Dermis blood vessel endothelial cell (primary cell): ENCODE measurements at places on chromosomes 11 and 22. TPM values are rescaled to one million over a fixed set of nuclear protein-coding genes. Genes with fewer than 3 reads are reported as not detected.

Gene PGR
- under 0.01 TPM in 1 of 2 replicates, not detected in the other for total RNA-seq

Gene MPEG1
- total RNA-seq, result not detected in 2 replicates

Gene OR2AG1
- not detected in 2 replicates for total RNA-seq

Gene TOP3B
- total RNA-seq, result 24.4 and 29.6 TPM in 2 replicates

Gene MMP8
- not detected in 2 replicates for total RNA-seq

Gene SSTR3
- total RNA-seq, result not detected in 2 replicates

- DNase-seq, result no peak
Observed at GRCh38 chr11:115700981-115701875, 197.0 kb upstream of the CADM1 start.

- no peak for DNase-seq
Observed at GRCh38 chr22:33391298-33391697, 333.1 kb upstream of the SYN3 start.

- DNase-seq, result peak; percentile 41
Observed at GRCh38 chr11:8262552-8263108, 1.0 kb downstream of the LMO1 start.

GRCh38 chr11:45896422-45896984, 10.6 kb downstream of the FREY1 start:
- no peak for DNase-seq

DNA sequence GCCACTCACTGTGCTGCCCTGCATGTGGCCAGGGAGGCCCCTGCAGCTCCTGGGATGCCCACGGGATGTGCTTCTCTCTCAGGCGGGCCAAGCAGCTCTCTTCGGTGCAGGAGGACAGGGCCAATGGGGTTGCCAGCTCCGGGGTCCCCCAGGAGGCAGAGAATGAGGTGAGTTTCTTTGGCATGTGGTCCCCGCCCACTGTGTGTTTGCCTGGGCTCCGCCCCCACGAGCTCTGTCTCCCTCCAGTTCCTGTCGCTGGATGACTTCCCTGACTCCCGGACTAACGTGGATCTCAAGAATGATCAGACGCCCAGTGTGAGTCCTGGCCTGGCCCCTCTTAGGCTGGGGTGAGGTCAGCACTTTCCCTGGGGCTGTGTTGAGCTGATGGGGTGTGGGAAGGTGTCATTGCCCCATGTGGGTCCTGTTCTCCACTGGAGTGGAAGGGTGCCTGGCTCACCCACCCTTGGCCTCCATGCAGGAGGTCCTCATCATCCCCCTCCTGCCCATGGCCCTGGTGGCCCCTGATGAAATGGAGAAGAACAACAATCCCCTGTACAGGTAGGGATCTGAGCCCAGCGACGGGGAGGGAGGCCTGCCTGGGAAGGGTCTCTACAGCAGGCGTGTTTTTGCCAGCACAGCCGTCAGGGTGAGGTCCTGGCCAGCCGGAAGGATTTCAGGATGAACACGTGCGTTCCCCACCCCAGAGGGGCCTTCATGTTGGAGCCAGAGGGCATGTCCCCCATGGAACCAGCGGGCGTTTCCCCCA, 7.7 kb downstream of the SCO2 start:
- DNase-seq, result no peak

- no peak for DNase-seq
Observed at GRCh38 chr11:105754260-105754659, 144.4 kb downstream of the GRIA4 start.

DNA sequence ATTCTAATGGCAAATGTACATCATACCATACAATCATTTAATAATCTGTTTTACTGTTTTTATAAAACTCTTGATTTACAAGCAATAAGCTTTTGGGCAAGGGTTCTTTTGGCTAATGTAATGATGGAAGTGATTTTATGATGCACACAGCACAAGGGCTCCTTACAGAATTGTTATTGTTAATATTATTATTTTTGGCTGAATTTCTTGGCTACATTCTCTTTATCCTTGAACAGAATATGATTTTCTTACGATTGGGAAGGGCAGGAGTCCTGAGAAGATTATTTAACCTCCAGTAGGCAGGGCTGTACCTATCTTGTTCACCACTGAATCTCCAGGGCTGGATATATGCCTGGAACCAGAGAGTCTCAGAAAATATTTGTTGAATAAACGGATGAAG, 70.4 kb upstream of the ARHGAP20 start:
- no peak for DNase-seq

DNA sequence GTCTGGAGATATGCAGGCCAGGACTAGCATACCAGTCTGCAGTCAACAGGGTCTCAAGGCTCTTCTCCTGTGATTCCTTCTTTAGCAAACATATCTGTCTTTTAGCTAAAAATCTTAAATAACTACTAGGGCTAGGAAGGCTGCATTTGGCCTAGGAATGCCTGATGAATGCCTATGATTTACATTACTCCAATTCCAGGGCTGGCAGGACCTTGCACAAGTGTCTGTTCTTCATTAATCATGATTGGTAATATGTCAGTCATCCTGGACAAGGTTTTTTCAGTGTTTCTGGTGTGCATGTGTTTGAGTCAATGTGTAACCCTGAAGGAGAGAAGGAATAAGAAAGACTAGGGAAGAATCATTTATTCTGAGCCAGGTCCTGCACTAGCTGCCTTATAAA, 280.5 kb upstream of the NARS2 start:
- DNase-seq, result no peak

- no peak for DNase-seq
Observed at GRCh38 chr11:35709376-35709775, 46.8 kb downstream of the TRIM44 start.

DNA sequence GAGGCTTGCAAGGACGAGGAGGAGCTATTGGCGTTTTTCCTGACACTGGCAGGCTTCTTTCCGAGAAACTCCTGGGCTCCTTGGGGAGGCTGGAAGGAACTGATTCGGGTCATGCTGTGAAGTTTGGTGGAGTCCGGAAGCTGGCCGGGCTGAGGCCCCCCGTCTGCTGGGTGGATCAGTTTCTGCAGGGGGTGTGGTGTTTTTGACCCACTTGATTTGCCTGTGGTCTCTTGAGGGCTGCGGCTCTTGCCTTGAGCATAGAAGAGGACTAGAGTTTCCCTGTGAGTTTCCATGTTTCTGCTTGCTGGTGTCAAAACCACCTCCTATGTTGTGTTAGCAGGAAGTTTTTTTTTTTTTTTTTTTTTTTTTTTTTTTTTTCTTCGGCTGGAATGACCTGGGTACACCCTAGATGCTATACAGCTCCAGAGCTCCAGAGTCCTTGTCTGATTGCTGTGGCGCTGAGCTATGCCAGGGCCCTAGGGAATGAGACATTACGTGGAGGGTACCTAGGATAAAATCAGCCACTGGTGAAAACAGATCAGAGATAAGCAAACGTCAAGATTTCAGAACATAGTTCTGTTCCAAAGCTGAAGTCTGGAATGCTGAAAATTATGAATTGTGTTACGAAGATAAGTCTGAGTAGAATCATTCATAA, 728 bp downstream of the TBC1D22A start:
- DNase-seq, result peak; percentile 36

- DNase-seq, result no peak
Observed at GRCh38 chr11:57338142-57338541, at the start of gene P2RX3. Gene P2RX3, plus strand, starts transcription at chr11:57338352. Its CDS starts 199 bp downstream, at chr11:57338551.

- no peak for DNase-seq
Observed at GRCh38 chr11:96197103-96197502, 145.9 kb downstream of the MAML2 start.

DNA sequence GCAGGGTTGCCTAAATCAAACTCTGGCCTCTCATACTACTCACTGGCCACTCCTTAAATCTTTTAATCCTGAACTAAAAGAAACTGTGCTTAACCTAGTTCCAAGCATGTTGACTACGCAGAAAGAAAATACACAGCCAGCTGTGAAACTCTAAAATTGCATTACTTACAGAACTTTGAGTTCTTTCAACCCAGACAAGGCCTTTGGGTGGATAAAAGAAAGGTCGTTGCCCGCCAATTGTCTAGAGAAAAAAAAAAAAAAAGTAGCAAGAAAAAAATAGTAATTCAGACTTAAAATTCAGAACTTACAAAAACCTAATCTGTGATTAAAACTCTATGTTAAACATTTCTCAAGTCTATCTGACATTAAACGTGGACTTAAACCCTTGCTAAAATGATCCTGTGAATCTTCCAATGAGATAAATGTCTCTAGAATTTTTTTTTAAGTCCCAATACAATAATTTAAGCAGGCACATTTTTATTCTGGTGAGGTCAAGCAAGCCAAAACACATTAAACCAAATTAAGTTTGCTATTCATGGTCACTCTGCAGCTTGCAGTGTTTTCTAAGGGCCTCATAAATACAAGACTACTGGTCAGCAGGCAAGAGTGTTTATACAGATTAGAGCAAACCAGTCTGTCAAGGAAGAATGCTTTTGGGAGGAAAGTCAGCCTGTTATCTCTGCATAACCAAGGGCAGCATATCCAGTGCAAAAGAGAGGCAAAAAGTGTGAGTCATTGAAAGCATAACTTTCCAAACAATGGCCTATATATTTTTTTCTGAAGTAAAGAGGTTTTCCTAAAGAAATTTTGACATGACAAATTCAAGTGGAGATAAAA, 29.5 kb upstream of the CCDC34 start:
- peak; percentile 70 for DNase-seq
